ENCODE measurements at places on chromosomes 16 and 17.

DNA sequence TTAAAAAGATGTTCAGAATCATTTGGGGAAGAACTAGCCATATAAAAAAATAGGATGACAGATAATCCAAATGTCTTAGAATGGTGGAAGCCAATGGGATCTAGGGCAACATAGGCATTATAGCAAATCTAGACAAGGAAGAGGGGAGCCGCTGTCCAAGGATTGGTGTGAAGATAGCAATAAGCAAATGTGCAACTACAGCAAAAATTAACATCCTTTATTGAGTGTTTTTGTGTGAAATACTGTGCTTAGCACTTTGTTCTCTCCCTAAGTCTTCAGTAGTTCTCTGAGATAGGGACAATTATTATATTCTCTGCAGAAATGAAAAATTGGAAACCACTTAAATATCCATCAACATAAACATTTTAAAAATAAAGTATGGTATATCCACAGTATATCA, 177.0 kb downstream of the PHKB start:
- no peak for DNase-seq

DNA sequence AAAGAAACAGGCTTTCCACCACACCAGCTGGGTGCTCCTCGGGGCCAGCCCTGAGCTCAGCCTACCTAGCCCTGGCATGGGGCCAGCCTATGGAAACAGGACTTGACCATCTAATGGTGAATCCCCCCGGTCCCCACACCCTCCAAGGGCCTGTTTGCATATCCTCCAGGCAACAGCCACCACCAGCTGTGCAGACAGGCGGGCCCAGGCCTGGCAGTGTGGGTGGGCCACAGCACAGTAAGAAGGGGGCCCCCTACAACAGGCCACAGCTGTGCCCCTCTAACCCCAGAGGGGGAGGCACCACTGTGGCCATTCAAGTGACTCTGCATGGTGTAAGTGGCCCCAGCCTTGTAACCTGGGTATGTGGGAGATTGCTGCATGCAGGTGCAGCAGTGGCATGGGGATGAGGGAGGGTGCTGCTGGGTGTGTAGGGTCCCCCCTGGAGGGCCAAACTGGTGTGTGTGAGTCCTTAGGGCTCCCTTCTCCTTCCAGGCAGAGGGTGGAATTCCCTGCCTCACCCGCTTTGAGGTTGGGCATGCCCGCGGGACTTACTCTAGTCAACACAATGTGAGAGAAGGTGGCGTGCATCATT, 148.2 kb downstream of the C16orf78 start:
- no peak for DNase-seq

- DNase-seq: no peak
Observed at GRCh38 chr17:61209525-61209924, 190.1 kb upstream of the TBX2 start.

- no peak for DNase-seq
Observed at GRCh38 chr17:8436844-8437171, 1.1 kb downstream of the NDEL1 start.

- no peak for DNase-seq
Observed at GRCh38 chr16:12628536-12628935, 175.2 kb downstream of the CPPED1 start.

DNA sequence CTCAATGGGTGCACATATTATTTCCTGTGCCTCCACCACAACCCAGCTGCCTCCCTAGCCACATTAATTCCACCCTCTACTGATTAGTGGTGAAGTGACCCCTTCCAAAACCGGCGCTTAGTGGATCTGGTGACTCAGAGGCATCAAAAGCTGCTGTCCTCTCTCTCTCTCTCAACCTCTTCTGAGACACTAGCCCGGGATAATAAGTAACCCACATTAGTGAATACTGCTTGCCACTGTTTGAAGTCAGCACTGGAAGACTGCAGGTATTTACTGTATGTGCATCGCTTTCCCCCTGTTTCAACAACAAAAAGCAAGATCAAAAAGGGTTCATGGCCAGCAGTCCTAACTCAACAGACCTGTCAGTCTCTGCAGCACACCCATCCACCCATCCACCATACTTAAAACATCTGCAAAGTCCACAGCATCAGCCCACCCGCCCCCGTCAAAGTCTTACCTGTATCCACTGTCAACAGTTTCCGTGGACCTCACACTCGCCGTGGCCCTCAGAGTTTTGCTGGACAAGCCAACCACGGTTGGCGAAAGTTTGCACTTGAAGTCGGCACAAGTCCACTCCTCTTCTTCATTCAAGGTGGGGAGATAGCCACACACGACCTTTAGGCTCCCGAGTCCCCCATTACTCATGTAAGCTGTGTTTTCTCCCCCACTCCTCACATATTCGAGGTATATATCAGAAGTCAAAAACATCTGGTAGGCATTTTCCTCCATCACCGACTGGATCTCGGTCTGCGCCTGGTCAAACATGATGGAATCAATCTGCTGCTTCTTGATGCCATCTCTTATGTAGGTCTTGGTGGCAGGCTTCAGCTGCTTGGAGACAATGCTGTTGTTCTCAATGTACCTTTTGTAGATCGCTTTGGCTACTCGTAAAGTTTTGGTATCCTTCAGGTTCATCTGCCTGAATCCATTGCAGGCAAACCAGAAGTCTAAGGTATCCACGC, 3.8 kb downstream of the AXIN2 start:
- no peak for DNase-seq

DNA sequence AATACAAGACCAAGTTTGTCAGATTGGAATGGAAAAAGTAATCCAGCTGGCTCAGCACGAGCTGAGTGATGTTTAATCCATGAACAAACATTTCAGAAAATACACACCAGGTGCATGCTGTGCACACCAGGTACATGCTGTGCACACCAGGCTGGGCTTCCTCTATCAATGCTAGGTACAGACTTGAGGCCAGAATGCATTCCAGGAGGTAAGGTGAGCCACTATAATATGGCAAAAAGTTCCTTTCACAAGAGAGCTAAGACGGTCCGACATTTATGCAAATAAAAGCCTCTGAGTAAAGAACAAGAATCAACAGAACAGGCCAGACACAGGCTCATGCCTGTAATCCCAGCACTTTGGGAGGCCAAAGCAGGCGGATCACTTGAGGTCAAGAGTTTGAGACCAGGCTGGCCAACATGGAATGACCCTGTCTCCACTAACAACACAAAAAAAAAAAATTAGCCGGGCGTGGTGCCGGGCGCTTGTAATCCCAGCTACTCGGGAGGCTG, 128.2 kb downstream of the ZNF778 start:
- DNase-seq: no peak

DNA sequence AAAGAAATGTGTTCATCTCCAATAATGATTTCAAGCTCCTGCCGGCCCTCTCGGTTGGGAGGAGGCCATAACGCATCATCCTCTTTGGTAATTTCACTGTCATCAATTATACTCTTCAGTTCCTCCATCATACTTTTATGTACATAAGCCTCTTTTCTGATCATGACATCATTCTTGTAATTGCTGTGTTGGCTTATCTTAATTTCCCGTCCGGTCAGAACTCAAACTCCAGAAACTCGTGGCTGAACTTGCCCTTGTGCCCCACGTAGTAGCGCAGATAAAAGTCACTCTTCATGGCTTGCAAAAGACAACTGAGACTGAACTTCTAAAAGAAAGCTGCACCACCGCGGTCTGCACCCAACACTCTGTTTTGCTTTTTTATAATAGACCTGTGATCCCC, 13.6 kb downstream of the TMEM220 start:
- no peak for DNase-seq

- no peak for DNase-seq
Observed at GRCh38 chr17:18143044-18143936, 34.7 kb downstream of the MYO15A start.

- DNase-seq: no peak
Observed at GRCh38 chr17:28712705-28713415, 1.2 kb upstream of the PROCA1 start.

- peak; percentile 80 for DNase-seq
Observed at GRCh38 chr16:27690608-27691007, 140.7 kb downstream of the KATNIP start.

DNA sequence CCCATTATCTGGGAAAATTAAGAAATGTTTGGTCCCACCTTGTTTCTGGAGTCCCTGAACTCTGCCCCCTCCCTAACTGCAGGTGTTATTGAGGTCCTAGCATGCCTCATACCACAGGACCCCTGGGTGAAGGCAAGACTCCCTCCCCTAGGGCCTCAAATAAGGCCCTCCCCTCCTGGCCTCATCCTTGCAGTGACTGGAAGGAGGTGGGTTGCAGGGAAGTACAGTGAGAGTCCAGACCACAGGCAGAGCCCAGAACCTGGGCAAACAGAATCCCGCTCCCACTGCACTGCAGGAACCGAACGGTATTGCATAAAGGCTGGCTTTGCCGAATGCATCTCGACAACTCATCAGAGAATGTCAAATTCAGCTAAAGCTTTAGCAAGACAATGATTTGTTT, 126.6 kb downstream of the ASIC2 start:
- no peak for DNase-seq

DNA sequence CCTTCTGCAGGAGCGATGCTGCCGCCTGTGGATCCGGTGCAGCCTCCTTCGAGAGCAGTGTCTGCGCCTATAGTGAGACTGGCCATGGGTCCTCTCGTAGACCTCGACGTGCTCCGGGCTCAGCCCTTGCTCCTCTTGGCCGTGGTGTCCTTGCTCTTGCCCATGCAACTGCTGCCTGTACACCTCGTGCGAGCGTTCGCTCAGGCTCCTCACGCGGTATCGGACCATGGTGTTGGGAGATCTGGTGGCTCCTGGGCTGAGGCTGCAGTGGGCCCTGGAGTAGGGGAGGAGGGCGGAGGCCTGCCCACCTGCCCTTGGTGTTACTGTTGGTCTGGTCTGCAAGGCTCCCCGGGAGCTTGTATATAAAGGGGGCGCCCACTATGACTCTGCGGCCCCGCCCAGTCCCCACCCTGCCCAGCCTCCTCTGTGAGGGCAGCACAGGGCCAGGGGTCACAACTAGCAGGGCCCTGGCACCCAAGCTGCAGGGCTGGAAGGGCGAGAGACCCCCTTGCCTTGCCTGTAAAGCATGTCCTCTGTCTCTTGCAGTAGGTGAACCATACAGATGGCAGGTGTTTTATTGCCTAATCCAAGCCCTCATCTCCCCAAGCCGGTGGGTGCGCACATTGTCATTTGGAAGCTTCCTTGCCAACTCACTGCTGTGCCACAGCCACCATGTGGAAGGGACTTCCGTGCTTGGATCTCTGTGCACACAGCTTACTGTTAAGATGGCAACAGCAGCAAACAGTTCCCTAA, at the start of gene PRM2:
TSS of gene PRM2 (minus strand) at position 338 of the 753 bp plus-strand sequence. CDS start at position 228, 110 bp downstream.
- DNase-seq: no peak

- DNase-seq: no peak
Observed at GRCh38 chr16:87380403-87380802, 3.2 kb downstream of the FBXO31 start.

DNA sequence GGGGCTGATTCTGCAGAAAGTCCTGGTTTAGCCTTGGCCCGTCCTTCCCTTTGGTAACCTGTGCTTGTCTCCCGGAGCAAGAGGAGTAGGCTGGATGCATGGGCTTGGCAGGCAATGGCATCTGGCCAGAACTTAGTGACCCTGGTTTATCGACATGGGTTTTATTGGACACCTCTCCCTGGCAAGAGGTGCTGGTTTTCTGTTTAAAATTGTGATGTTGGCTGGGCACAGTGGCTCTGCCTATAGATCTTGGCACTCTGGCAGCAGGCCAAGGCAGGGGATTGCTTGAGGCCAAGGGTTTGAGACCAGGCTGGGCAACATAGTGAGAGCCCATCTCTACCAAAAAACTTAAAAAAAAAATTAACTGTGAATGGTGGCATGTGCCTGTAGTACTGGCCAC, 31.2 kb downstream of the SLC12A3 start:
- DNase-seq: no peak

DNA sequence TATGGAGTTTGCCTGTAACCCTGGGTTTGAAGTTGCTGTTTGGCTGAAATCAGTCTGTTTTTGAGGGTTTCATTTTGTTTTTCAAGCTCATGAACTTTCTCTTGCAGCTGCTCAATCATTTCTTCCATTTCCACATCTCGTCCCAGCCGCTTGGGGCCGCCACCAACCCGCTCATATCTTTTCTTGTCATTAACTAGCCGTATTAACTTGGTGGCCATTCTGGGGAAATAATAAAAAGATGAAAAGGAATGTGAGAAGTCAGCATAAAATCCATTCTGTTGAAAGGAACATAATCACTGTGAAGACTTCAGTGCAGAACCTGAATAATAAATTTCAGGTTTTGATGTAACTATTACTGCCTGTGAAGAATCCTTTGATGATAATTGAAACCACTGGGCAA, 11.5 kb downstream of the RPGRIP1L start:
- no peak for DNase-seq

DNA sequence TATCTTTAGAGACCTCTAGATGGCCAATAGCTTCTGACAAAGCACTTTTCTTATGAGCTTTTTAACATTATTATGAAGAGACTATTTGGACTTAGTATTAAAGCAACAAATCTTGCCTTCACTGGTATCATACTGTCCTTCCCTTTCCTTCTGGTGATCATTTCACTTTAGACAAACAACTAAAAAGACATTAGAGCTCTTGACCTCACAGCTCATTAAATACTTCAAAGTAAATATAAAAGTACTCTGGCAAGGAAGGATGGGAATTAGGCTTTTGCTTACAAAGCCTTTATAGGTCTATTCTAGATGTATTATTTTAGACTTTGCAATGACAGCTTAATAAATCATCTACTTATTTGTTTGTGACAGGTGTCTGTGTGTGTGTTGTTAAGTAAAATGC, 11.1 kb downstream of the STXBP4 start:
- DNase-seq: no peak

GRCh38 chr16:1053700-1054368, 18.7 kb upstream of the SSTR5 start:
- no peak for DNase-seq

- DNase-seq: no peak
Observed at GRCh38 chr17:16425202-16425601, 9.8 kb downstream of the TRPV2 start.

- no peak for DNase-seq
Observed at GRCh38 chr17:48568499-48569239, 9.5 kb downstream of the HOXB4 start.
